ENCODE measurements at places on chromosomes 3 and 15.

DNA sequence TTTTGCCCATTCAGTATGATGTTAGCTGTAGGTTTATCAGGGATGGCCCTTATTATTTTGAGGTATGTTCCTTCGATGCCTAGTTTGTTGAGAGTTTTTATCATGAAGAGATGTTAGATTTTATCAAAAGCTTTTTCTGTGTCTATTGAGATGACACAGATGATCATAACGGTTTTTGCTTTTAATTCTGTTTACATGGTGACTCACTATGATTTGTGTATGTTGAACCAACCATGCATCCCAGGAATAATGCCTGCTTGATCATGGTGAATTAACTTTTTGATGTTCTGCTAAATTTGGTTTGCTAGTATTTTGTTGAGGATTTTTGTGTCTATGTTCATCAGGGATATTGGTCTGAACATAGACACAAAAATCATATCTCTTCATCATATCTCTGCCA lies 8.3 kb downstream of the GPR156 start:
- DNase-seq: no peak

- no peak for DNase-seq
These were observed 9.3 kb downstream of the WWTR1 start for GRCh38 chr3:149648525-149648924.

- no peak for DNase-seq
These were observed 335.8 kb downstream of the MECOM start for GRCh38 chr3:169327546-169328356.

DNA sequence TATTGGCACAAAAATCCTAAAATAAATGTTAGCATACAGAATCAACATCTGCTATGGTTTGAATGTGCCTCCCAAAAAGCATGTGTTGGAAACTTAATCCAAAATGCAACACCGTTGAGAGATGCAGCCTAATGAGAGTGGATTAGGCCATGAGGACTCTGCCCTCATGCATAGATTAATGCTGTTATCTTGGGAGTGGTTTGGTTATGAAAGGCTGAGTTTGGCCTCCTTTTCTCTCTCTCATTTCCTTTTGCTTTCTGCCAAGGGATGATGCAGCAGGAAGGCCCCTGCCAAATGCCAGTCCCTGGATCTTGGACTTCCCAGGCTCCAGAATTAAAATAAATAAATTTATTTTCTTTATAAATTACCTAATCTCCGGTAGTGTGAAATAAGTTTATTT lies 49.4 kb downstream of the SYNM start:
- no peak for DNase-seq

- DNase-seq: no peak
These were observed 11.1 kb upstream of the THUMPD3 start for GRCh38 chr3:9351709-9352126.

GRCh38 chr3:128367761-128368160 lies 98.9 kb downstream of the DNAJB8 start:
- DNase-seq: no peak

GRCh38 chr15:69093127-69093526 lies 67.3 kb upstream of the GLCE start:
- DNase-seq: peak; percentile 54

GRCh38 chr3:160346511-160346910 lies 52.5 kb downstream of the IFT80 start:
- no peak for DNase-seq

DNA sequence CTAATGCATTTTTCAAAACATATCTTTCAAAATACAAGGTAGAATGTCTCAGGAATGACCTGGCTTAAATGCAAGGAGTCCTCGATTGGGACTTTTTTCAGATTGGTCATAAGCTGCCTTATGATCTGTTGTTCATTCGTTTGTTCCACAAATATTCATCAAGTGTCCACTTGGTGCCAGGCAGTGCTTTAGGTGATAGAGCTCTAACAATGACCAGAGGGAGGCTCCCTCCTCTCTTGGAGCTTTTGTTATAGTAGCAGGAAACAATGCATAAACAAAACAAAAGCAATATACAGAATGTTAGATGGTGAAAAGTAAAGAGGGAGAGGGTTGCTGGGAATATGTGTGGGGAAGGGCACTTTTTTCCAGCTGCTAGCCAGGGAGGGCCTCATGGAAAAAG lies 156.1 kb downstream of the MCTP2 start:
- no peak for DNase-seq

DNA sequence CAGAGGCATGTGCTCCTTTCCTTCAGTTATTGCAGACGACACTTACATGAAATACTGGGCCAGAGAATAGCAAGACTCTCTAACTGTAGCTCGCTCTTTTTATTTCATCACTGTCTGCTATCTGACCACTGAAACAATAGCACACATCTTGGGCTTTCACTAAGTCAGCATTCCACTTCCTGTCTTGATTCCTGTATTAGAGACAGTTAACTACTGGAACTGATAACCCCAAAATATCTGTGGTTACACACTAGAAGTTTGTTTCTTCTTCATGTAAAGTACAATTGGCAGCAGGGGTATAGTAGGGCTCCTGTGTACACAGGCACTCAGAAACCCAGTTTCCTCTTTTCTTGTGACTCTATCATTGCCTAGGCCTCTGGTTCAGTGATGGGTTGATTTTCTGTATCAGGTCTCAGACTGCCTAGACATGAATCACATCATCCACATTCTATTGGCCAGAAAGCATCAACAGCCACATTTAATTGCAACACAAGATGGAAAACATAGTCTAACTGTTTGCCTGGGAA lies 230.2 kb upstream of the CD96 start:
- DNase-seq: no peak

GRCh38 chr3:108150200-108150599 lies 59.4 kb upstream of the CD47 start:
- no peak for DNase-seq

GRCh38 chr15:47460795-47461573 lies 256.3 kb upstream of the SEMA6D start:
- no peak for DNase-seq

- no peak for DNase-seq
These were observed 209.6 kb upstream of the PFN2 start for GRCh38 chr3:150180334-150180733.

- no peak for DNase-seq
These were observed 774.3 kb downstream of the TUSC7 start for GRCh38 chr3:117483839-117484238.

DNA sequence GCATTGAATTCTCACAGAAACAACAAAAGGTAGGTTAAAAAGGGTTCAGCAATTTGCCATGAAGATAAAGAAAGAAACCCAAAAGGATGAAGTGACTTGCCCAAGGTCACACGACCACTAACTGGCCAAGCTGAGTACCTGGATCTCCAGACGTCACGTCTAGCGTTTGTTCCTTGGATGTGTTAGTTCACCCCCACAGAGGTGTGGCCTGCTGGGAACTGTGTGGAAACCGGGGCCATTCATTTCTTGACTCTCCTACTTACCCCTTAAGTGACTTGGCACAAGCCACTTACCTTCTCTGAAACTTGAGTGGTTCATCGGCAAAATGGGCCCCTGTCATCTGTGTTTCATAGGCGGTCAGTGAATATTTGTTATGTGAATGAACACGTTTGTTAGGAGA lies 244.3 kb upstream of the SLCO3A1 start:
- DNase-seq: no peak

DNA sequence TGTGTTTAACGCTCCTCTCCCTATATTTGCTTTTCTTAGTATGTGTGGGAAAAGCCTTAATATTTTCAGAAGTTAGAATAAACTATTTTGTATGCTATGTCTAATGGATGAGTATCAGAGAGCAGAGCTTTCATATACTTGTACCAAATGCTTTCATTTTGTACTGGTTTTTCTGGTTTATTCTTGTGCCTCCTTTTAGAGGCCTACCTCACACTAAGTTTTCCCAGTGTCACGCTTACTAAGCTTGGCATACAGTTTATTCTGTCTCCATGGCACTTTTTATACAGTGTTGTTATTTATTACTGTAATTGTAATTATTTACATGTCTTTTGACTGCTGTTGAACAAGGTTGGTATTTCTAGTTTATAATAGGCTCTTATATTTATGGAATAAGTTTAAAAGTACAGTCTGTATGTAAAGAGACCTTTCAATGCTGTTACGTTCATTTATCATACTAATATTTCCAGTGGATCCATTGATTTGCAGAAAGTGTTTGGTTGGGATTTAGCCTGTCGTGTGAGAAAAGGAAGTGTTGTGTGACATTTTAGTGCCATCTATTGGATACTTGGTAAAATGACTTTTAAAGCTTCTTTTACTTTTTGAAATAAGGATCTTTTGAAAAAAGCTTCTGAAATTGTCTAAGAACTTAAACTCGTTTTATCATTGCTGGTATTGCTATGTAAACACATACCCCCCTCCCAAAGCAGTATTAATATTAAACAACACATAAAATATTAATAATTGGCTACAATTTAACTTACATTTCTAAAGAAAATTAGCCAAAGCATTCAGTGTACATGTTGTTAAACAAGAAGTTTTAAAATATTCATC lies 5.2 kb upstream of the EBLN2 start:
- no peak for DNase-seq

GRCh38 chr3:168952551-168952950 lies 711.0 kb downstream of the MECOM start:
- DNase-seq: no peak

GRCh38 chr3:162338514-162338913 lies 841.9 kb downstream of the OTOL1 start:
- DNase-seq: no peak

All from ecto neural progenitor cell (in vitro differentiated cells).